Stimulated activated CD4-positive, alpha-beta T cell treated with anti-CD3 and anti-CD28 coated beads, Interleukin-2, amount 100 ng/mL, for 4 hours (primary cell): ENCODE measurements at places on chromosomes 3 and 15.

GRCh38 chr15:88637436-88637835, 1.4 kb upstream of the ISG20 start:
- no peak for DNase-seq

DNA sequence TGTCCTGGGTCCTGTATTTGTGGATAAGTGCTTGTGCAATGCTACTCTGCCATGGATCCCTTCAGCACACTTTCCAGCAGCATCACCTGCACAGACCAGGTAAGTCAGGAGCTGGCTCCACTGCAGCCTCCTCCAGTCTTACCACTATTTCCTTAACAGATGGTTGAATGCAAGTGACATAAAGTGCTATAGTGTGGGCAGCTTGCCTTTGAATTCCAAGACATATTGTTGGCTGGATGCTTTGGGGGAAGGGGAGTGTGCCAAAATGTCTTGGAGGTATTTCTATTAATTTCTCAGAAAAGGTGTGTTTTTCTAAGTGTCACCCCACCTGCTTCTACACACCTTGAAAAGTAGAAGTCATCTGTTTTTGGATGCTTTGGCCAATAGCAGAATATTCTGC, 352.2 kb upstream of the SUCLG2 start:
- DNase-seq: no peak

- DNase-seq: no peak
Observed at GRCh38 chr3:149575961-149576564, 81.8 kb downstream of the WWTR1 start.

- DNase-seq: peak; percentile 89
Observed at GRCh38 chr15:43800286-43801141, at the start of gene HYPK. HYPK (plus strand) TSS chr15:43800599; CDS start chr15:43800623, 24 bp downstream.

DNA sequence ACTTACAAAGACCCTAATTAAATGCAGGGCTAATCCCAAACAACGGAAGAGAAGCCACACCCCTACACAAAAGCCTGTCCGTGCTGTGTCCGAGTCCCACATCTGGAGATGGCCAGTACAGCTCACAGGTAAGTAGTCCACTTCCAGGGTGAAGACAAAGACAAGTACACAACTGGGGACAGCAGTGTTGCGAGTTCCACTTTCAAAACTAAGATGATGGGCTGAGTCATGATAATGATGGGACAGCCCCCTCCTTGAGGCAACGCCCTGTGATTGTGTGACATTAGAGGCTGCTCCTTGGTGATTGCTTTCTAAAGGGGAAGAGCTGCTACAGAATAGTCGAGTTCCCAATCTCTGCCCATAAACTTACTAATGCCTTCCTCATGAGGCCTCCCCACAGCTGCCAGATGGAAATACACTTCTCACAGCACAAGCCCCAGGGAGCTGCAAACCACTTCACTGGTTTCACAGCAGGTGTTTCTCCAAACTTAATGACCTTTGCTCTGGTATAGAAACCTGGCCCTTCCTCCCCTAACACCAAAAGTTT, 27.6 kb downstream of the RFT1 start:
- peak; percentile 6 for DNase-seq

DNA sequence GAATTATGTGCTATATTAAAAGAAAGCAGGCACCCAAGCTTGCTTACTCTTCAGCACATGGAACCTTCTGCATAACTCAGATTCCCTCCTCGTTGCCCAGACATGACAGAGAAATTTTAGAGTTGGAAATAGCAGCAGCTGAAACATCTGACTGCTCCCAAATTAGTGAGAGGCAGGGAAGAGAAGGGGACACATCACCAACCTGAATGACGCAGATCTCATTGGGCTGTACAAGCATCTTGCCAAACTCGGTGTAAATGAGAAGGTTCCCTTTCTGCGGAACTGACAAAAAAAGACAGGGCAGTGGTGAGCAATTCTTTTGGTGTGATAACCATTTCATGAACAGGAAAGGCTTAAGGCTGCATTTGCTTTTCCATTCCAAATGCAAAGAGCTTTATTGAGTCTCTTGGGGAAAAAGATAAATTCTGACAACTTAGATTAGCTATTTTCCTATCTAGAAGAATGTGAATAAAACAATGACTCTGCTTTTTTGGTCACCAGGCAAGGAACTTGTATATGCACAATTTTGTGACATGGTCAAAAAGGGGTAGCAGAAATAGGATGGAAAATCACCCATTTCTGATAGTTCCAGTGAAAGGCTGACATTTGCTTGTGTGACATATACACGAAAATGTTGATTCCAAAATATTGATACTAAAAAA, 35.1 kb downstream of the HGD start:
- no peak for DNase-seq

DNA sequence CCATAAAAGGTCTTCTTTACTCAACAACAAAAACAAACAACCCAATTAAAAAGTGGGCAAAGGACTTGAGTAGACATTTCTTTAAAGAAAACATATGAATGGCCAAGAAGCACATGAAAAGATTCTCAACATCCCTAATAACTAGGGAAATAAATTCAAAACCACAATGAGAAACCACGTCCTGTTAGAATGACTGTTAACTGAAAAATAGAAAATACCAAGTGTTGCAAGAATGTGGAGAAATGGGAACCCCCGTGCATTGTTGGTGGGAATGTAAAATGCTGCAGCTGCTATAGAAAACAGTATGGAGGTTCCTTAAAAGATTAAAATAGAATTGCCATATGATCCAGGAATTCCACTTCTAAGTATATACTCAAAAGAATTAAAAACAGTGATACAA, 34.8 kb downstream of the NMNAT3 start:
- no peak for DNase-seq

DNA sequence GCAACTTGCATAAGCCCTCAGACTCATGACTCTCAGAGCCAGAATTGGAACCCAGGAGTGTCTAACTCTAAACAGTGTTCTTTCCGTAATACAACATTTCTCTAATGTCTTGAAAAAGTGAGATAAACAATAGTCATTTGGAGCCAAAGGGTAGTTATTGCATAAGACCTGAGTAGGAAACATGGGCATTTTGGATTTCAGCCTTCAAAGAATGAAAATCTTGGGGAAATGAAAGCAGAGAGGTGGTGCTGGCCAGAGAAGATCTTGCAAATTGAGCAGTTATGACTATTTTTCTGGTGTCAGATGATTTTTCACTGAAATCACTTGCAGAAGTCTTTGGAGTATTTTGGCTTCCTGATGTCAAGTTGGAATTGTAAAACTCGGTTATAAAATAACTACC, 379.4 kb downstream of the DIPK2A start:
- no peak for DNase-seq

GRCh38 chr15:68992696-68993095, 21.8 kb upstream of the NOX5 start:
- no peak for DNase-seq
